NCI-H2227 treated with DMSO at 0.1 percent for 48 hours (cell line): ENCODE measurements at places on chromosomes 2 and 18.

DNA sequence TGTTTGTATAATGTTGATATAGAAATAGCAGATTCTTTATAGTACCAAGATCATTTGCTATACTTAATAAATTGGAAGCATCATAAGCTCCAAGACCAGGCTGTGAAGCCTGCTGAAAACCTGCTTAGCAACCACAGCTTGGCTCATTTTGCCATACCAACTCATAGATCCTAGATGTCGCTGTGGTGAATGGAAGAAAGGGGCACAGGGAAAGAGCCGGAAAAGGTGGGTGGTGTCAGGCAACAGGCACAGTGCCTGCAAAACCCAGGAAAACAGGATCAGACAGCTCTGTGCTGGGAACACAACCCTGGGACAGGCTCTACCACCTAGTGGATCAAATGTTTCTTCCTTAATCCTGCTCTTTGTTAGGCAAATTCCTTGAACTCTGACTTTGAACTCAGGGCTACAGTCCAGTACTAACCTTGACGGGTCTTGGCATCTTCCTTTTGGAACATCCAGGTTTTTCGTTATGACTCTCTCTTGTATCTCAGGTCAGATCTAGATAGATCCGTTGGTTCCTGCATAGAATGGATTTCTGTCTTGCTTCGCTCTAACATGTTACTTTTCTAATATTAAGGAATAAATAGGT, 31.6 kb downstream of the TWSG1 start:
- DNase-seq: peak; percentile 80

DNA sequence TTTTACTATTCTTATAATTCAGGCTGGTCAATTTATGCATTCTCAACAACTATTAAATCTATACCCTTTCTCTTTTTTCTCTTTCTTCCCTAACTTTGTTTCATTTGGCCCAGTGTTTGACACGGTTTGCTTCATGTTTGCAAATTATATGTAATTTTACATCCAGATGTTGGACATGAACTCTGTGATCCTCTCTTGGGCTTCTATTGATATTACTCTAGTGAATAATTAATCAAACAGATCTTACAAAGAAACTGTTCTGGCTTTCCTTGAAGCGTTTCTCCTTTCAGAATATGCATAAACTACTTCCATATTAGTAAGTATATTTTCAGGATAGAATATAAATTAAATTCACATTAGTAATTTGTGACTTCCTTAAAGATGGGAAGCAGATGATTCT, 225.1 kb upstream of the TMEFF2 start:
- no peak for DNase-seq

- DNase-seq: no peak
These were observed 14.1 kb upstream of the WDSUB1 start for GRCh38 chr2:159300586-159300985.

DNA sequence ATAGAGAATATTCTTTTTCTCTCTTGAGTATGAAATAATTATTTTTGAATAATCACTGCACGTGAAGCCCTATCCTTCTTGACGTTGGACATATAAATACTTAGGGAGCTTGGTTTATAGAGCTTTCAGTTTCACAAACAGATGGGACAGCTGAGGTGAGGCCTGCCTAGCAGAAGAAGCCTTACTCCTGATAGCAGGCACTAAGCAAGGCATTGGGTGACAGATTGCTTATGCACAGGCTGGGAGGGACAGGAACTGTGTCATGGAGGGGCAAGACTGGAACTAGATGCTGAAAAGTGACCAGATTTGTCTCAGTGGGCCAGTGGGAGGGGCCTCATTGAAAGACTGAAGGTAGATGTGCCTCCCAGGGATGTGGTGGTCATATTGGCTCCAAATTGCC, 220.8 kb downstream of the NEDD4L start:
- no peak for DNase-seq

GRCh38 chr2:127034883-127035611, 71.9 kb downstream of the BIN1 start:
- DNase-seq: no peak

GRCh38 chr2:162934191-162934590, 95.6 kb upstream of the KCNH7 start:
- DNase-seq: no peak

DNA sequence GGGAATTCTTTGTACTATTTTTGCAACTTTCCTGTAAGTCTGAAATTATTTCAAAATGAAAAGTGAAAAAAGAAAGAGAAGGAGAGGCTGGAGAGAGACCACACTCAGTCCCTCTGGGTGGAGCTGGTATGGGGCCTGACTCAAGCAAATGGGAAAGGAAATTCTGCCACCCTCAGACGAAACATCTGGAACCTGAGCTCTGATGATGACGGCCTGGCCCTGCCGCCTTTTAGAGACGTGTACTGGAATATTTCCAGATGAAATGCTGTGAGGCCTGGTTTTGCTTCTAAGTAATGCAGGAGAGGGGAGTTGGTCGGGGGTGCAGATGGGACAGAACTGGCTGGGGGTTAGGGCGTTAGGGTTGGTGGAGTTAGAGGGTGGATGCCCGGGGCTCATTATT, 57.4 kb upstream of the GLI2 start:
- DNase-seq: no peak

- DNase-seq: no peak
These were observed 129.8 kb downstream of the METTL4 start for GRCh38 chr18:2441544-2441943.

- DNase-seq: no peak
These were observed 24.2 kb upstream of the HES6 start for GRCh38 chr2:238264072-238264460.

- peak; percentile 73 for DNase-seq
These were observed 437.1 kb downstream of the DCDC2C start for GRCh38 chr2:4140281-4140970.

DNA sequence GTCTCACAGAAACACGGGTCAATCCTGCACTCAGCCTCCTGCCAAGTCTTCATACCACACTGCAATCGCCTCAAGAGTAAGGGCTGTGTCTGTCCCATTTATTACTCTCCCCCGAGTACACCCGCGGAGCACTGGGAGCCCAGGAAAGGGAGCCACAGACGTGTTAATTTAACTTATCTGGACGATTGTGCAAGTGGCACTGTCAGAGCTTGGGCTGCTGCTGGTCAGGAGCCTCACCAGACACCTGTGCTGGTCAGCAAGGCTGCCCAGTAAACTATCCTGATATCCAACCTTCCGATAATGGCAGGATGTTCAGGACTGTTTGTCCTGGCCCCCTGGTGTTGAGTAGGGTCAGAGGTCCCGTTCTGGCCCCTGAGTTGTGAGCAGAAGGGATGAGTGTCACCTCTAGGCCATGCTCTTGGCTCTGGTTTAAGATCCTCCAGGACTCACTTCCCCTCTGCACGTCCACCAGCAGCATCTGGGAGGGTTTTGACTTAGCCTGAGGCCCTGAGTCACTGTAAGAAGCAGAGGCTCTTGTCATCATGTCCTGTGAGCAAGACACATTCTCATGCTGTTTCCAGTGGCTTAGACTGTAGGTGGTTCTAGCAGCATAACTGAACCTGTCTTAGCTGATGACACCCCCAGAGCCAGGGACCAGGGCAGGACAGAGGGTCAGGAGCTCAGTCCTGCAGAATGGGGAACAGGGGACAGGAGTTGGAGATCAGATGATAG, 82.5 kb upstream of the ARL4C start:
- no peak for DNase-seq

DNA sequence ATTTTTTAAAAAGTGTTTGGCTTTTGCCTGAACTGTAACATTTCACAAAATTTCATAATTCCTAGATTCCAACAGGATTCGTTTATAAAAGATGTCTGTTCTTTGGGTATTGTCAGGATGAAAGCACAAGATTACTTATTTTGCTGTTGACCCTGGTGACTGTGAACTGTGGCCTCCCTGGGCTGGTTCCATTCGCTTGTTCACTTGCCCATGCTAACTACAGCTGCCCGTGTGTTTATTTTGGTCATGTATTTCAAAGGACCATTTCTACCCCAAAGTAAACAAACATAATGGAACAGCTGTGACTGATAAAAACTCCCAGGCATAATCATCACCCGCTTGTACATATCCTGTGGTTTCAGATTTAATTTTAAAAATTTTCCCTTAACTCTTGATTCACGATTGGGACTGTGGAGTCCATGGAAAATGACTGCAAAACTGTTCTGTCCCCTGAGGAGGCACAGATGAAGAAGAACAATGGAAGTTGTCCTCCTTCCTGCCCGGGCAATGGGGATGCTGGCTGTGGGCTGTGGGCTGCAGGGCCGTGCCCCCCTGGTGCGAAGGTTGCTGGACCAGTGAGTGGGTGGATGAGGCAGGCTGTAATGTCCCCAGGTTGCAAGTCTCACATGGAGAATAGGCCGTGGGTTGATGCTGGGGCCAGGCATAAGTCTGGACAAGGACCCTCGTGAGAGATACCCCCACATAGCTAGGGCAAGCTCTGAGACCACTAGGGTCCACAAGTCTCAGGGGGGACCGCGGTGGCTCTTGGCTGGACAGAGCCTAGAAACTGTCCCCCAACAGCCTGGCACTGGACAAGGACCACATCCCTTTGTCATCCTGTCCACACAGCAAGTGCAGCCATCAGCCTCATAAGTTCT, 28.9 kb upstream of the HDAC4 start:
- DNase-seq: no peak

DNA sequence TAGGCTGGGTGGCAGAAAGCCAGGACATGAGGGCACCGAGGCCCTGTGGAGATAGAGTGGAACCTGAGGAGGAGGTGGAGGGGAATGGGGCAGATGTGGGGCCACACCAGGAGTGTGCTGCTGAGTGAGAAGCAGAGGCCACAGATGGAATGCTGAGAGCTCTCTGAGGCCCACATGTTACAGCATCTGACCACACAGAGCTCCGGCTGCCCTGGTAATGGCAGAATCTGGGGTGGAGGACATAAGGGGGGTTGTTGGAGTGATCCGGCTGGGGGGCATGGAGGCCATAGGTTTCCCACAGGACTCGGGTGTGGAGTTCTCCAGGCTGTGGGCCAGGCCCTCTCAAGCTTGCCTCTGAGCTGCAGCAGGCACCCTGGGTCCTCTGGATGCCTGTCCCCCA, 3.8 kb downstream of the MZT2B start:
- DNase-seq: no peak

GRCh38 chr2:88450925-88451810, 1.3 kb downstream of the FOXI3 start:
- no peak for DNase-seq

DNA sequence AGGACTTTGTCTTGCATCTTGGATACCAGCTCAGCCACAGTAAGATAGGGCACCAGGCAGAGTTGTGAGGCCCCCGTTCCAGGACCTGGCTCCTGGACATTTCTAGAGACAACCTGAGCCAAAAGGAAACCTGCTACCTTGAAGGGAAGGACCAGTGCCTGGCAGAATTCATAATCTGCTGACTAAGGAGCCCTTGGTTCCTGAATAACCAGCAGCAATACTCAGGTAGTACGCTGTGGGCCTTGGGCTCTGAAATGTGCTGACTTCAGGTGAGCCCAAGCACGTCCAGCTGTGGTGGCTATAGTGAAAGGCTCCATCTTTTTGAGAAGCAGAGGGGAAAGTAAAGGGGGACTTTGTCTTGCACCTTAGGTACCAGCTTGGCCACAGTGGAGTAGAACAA, 28.5 kb downstream of the SERPINB11 start:
- no peak for DNase-seq

GRCh38 chr2:31317396-31317795, 83.4 kb downstream of the EHD3 start:
- DNase-seq: no peak

GRCh38 chr2:240638512-240639160, 13.4 kb downstream of the GPR35 start:
- DNase-seq: no peak
